NCI-H187 treated with DMSO at 0.1 percent for 48 hours (cell line): ENCODE measurements at places on chromosomes 11 and 22.

DNA sequence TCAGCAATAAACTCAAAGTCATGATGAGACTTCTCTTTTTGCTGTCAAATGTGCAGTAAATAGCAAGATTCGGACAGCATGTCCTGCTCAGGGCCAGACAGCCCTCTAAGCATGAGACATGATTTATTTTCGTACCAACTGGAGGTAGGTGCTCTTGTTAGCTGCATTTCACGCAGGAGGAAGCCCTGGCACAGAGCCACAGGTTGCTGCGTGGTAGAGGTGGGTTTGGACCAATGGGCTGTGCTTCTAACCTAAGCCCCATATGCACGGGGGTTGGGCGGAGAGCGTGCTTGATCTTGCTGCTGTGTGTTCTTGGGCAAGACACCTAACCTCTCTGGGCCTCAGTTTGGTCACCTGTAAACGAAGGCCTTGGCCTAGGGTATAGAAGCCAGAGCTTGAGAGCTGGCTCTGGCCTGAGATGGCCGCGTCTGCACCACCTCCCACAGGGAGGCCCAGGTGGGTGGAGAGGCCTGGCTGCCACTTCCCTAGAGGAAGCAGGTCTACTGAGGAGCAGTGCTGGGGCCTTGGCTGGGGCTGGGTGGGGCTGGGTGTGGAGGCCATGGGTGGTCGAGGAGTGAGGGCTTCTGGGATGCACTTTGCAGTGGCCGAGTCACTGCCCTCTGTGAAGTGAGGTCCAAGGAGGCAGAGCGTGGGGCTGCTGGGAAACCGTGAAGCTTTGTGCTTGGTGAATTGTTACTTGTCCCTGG is 38.5 kb upstream of the GRAMD4 start:
- DNase-seq: no peak

DNA sequence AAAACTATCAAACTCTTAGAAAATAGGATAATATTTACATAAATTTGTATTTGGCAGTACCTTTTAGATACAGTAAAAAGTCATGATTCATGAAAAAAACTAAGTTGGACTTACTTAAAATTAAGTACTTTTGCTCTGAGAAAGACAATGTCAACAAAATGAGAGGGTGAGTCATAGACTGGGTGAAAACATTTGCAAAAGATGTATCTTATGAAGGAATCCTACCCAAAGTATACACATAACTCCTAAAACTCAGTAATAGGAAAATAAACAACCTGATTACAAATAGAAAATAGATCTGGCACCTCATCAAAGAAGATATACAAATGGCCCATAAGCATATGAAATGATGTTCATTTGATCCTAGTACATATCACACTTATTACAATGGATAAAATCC is 1154.6 kb downstream of the JRKL start:
- no peak for DNase-seq

GRCh38 chr22:44732017-44732561 is 20.3 kb upstream of the ARHGAP8 start:
- DNase-seq: no peak

DNA sequence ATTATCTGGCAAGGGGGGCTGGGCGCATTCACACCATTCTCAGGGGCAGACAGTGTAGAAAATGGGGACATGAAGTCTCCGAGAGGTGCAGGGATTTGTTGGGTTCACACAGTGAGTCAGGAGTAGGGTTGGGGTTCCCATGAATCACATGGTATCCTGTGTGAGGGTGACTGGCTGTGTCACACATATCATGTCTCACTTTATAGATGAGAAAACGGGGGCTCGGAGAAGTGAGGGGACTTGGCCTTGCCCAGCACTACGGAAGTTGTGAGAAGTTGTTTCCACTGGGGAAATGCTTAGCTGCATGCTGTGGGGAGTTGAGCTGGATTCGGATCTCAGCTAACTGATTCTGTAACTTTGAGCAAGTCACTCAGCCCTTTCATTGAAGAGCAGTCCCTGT is 4.2 kb downstream of the GAL3ST3 start:
- no peak for DNase-seq

GRCh38 chr11:55481416-55481815 is 72.9 kb upstream of the OR4C15 start:
- DNase-seq: no peak

GRCh38 chr11:10650166-10650565 is 43.4 kb downstream of the IRAG1 start:
- DNase-seq: no peak

DNA sequence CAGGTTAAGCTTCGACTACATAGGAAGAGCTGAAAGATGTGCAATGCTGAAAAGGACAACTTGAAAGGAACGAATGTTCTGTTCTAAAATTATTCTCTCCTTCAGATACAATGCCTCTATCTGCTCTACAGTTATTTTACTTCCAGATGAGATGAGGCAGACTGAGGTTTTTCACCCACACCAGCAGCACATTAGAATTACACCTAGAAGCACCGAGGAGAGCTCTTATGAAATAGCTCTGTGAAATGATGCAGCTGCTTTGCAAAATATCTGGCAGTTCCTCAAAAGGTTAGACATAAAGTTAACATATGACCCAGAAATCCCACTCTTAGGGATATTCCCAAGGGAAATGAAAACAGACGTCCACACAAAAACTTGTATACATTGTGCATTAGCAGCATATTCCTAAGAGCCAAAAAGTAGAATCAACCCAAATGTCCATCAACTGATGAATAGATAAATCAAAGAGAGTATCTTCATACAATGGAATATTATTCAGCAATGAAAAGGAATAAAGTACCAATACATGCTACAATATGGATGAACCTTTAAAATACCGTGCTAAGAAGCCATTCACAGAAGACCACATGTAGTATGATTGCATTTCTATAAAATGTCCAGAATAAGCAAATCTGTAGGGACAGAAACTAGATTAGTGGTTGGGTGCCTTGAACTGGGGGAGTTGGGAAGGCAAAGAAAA is 34.5 kb downstream of the WT1 start:
- no peak for DNase-seq

GRCh38 chr11:43285826-43286225 is 26.0 kb upstream of the API5 start:
- DNase-seq: no peak

DNA sequence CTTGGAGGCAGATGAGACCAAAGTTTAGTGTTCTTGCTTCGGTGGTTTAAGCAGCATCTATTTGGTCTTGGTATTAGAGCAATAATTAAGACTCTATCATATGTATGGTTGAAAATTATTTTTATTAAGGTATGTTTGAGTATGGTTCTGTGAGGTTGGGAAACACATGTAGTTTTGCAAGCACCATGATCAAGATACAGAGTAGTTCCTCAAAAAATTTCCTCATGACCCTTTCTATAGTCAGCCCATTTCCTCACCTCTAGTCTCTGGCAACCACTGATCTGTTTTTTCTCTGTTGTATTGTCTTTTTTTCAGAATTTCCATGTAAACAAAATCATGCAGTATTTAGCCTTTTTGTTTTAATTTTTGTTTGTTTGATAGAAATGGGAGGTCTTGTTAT is 18.4 kb downstream of the MTMR3 start:
- DNase-seq: no peak

- no peak for DNase-seq
Measured at GRCh38 chr22:28855355-28856094, 27.8 kb upstream of the ZNRF3 start.

- DNase-seq: no peak
Measured at GRCh38 chr22:35637254-35637653, 11.0 kb upstream of the APOL6 start.

DNA sequence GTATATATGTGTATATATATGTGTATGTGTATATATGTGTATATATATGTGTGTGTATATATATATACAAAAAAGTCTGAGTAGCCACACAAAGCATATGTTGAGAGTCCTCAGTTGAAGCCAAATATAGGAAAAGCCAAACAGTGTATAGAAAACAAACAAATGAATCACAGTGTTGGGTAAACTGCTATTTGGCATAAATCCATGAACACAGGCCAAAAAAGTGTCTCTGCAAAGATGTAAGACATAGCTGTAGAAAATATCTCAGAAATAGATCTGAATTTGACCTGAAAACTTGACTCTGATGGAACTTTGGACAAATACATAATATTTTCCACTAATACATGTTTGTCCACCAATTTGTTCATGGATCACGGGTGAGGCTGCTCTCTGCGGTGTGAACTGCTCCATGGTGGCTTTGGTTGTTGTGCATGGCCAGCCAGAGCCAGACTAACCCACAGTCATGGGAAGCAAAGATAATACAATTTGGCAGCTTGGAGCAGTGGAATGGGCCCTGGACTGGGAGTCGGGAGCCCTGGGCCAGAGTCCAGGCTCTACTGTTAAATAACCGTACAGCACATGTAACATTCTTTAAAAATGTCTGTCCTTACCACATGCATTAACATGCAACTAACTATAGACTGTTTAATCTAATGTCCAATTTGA is 76.9 kb upstream of the EED start:
- DNase-seq: no peak

GRCh38 chr11:117663414-117663813 is 133.6 kb downstream of the DSCAML1 start:
- no peak for DNase-seq

GRCh38 chr11:129223701-129224149 is 31.6 kb upstream of the ARHGAP32 start:
- no peak for DNase-seq

GRCh38 chr11:58178444-58178843 is 10.4 kb upstream of the OR9Q2 start:
- DNase-seq: no peak

- no peak for DNase-seq
Measured at GRCh38 chr11:44659641-44660040, 67.1 kb upstream of the TSPAN18 start.

DNA sequence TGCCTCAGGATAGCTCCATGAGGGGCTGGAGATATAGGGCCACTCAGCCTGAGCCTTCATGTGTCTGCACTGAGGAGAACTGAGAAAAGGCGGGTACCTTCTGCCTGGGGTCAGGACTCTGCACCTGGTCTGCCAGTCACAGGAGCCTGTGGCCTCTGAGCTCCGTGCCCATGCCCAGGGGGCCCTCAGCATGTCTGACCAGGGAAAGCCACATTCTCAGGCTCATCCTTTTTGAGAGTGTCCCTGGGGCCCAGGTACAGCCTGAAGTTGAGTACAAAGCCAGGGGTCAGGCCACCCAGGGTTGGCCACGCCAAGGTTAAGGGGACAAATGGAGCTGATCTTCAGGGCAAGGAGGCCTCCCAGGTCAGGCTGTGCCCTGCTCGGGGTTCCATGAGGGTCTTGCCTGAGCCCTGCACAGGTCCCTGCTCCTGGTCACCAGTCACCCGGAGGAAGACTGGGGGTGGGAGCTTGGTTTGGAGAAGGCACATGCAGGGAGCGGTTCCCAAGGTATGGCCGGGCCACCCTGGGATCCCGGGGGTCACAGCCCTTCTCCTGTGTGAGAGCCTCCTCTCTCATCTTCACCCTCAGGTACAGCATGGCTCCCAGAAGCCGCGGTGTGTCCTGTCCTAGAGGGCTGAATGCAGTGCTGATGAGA is 6.0 kb downstream of the DENND6B start:
- no peak for DNase-seq

GRCh38 chr11:73178681-73179080 is 36.6 kb upstream of the FCHSD2 start:
- DNase-seq: no peak

DNA sequence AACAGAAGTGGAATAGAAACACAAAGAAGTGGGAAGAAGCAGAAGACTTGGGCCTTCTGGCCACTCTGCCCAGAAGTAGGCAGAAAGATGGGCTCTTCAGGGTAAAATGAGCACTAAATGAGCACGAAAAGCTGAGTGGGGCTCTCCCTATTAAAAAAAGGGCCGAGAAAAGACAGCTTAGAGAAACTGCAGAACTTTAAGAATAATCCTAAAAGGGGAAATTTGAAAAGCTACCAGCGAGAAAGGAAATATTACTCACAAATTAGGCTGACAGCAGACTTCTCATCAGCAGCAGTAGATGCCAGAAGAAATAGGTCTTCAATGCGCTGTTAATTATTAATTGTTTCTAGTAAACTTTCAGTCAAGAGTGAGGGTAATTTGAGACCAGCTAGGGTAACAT is 78.2 kb downstream of the UVRAG start:
- no peak for DNase-seq

DNA sequence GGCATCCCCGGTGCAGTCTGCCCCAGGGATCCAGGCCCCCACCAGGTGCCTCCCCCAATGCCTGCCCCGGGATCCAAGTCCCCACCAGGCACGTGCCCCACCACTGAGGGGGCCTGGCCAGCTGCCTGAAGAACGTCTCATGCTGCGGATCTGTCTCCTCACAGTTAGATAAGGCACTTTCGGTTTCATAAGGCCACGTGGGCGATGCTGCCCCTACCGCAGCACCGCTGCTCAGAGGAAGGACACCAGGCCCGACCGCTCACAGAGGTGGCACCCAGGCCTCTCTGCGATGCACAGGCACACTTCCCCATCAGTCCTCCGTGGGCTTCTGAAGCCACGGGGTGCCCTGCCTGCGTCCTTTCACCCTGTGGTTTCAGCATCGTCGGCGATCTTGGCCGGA is 68.1 kb upstream of the BID start:
- DNase-seq: no peak

DNA sequence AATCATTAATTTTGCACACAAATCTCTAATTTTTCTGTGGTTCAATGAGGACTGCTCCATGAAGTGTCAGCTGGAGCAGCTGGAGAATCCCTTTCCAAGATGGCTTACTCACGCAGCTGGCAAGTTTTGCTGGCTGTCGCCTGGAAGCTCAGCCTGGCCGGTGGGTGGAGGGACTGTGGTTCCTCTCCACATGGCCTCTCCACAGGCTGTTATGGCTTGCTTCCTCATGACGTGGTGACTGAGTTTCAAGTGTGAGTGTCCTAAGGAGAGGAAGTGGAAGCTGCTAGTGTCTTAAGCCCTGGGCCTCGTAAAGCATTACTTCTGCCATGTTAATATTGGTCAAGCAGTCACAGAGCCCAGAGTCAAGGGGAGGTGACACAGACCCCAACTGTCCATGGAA is 14.0 kb upstream of the NRIP3 start:
- no peak for DNase-seq

GRCh38 chr11:114082767-114083181 is 23.3 kb downstream of the ZBTB16 start:
- DNase-seq: no peak

GRCh38 chr22:38314051-38314932 is 2.9 kb downstream of the CSNK1E start:
- no peak for DNase-seq

DNA sequence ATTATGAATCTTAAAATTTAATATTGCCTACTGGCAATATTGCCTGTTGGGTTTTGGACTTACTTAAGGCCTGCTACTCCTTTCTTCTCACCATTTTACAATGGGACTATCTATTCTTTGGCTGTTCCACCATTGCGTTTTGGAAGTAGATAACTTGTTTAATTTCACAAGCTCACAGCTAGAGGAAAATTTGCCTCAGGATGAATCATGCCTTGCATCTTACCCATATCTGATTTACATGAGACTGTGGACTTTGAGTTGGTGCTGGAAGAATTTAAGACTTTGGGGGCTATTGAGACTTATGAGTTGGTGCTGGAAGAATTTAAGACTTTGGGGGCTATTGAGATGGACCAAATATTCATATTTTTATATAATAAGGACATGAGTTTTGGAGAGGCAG is 662.6 kb downstream of the METTL15 start:
- no peak for DNase-seq
